ENCODE measurements at places on chromosomes 7 and 10. TPM values are rescaled to one million over a fixed set of nuclear protein-coding genes. Genes with fewer than 3 reads are reported as not detected.

- DNase-seq = no peak
Observed at GRCh38 chr7:12196386-12196785, 14.7 kb upstream of the TMEM106B start.

DNA sequence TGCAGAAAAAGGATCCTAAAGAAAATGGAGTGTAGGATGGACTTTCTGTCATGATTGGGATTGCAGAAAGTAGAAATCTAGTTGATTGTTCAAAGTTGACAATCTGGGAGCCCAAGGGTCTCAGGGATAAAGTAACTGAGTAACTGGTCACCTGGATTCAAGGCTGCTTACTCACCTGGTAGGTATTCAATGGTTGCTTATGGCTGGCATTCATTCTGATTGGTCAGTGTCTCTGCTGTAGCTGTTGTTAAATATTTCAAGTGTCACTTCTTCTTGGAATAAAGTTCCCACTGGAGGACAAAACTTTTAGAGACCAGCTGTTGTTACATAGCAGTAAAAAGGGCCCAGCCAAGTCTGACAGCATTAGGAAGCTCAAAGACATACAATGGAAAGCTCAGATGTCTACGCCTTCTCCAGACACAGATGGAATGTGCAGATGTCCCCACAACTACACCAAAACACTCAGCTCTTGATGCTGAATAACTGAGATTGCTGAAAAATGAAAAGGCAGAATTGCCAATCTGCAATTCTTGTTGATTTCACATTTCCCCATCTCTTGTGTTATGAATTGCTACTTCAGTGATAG, 106.9 kb downstream of the ZNF467 start:
- no peak for DNase-seq

GRCh38 chr7:105250239-105250638, 138.5 kb downstream of the SRPK2 start:
- no peak for DNase-seq

GRCh38 chr10:131578472-131578970, 267.0 kb upstream of the TCERG1L start:
- DNase-seq = no peak

OR2A12 gene
- not detected for total RNA-seq

Data from body of pancreas (tissue), 4 donors.